Activated T-helper 1 cell treated with Interleukin-2 at 50 U/mL for 16 hours (primary cell): ENCODE measurements at places on chromosomes 7 and 10.

- DNase-seq: no peak
Observed at GRCh38 chr7:4162884-4163564, 519.1 kb upstream of the FOXK1 start.

GRCh38 chr10:16986082-16986405, 143.6 kb downstream of the CUBN start:
- DNase-seq: no peak

DNA sequence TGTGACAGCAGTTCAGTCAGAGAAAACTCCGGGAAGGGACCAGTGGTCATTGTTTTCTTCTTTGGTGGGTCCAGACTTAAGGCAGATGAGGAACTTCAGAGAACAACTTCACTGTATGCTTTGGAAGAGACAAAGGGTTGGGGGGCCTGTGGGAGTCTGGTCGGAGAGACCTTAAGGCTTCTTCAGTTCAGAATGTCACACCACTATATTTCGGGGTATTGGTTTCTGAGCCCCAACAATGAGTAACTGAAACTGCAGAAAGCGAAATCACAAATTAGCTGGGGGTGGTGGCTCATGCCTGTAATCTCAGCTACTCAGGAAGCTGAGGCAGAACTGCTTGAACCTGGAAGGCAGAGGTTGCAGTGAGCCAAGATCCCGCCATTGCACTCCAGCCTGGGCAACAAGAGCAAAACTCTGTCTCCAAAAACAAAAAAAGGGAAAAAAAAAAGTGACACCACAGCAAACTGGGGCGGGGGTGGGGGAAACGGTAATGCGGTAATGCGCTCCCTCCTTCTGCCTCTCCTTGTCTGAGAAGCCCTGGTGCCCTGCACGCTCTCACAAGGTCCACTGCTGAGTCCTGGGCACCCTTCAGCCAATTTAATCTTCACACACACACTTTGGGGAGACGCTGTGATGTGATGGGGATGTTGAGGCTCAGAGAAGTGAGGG, 2.2 kb upstream of the ADIRF start:
- no peak for DNase-seq

- DNase-seq: no peak
Observed at GRCh38 chr7:98372993-98373392, 27.9 kb downstream of the BAIAP2L1 start.

DNA sequence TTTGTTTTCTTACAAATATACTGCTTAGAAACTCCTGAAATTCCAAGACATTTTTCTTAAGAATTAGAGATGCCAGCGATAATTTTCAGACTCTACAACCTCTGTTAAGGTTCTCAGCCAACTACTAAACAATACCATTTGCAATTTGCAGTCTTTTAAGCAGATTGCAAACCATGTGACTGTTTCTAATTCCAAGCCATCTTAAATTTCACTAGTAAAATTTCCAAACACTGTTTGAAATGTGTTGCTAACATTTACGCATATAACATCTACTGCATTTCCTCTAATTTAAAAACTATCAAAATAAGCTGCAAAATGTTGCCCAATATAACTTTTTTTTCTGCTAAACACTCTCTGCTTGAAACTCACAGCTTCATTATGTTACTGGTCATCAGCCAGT, 56.0 kb upstream of the MACROH2A2 start:
- no peak for DNase-seq

GRCh38 chr7:1533547-1534329, 3.2 kb downstream of the MAFK start:
- DNase-seq: no peak

DNA sequence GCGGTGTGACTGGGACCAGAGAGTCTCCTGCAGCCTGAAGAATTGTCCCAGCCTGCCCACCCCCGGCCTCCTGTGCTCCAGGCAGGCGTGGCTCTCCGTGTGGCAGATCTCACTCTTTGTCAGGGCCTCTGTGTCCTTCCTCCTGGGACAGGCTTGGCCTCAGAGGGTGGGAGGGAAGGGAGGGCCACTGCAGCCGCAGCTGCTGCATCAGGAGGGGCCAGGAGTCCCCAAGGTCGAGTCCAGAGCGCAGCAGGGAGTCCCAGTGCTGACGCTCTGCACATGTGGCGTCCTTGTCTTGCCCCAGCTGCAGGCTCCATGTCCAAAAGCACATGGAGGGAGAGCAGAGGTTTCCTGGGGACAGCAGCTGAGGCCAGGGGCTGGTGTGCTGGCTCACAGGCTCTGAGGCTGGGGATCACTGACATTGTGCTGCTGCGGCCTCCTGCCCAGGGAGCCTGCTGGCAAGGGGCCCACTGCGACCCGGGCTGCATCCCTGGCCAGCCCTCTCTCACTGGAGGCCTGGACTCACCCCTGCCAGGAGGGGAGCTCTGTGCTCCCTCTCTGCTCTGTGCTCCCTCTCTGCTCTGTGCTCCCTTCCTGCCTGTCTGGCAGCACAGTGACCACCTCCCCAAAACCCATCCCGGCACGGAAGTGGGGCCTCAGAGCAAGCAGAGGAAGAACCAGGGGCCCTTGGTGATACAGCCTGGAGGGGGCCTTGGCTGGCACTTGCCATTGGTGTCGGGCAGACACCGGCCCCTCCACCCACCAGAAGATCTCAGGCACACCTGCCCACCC, 114.6 kb upstream of the RET start:
- no peak for DNase-seq

- no peak for DNase-seq
Observed at GRCh38 chr7:155529346-155529745, 17.0 kb downstream of the CNPY1 start.

GRCh38 chr7:32289651-32290414, 200.3 kb downstream of the LSM5 start:
- DNase-seq: no peak

- no peak for DNase-seq
Observed at GRCh38 chr7:134900166-134900982, 85.9 kb upstream of the AGBL3 start.

- DNase-seq: no peak
Observed at GRCh38 chr7:3888096-3888495, 587.0 kb downstream of the SDK1 start.

DNA sequence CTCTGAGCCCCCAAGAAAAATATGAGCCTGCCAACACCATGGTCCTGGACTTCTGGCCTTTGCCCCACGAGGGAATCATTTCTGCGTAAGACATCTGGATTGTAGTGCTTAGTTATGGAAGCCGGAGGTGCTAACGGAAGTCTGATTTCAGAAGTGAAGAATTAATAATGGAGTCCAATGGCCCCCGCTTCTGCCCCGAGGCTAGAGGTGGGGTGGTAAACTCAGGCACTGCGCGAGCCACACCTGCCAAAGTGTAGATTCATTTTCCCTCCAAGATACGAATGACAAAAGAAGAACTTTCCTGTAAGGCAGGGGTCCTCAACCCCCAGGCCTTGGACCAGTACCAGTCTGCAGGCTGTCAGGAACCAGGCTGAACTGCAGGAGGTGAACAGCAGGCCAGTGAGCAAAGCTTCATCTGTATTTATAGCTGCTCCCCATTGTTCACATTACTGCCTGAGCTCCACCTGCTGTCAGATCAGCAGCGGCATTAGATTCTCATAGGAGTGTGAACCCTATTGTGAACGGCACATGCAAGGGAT, 22.3 kb downstream of the CNPY1 start:
- no peak for DNase-seq

GRCh38 chr7:39430909-39431641, 135.1 kb upstream of the YAE1 start:
- no peak for DNase-seq

GRCh38 chr10:124224331-124225028, 131.1 kb upstream of the CHST15 start:
- DNase-seq: no peak

- DNase-seq: no peak
Observed at GRCh38 chr10:88899886-88900285, 19.8 kb downstream of the STAMBPL1 start.

- DNase-seq: no peak
Observed at GRCh38 chr10:124722798-124723783, 21.1 kb downstream of the FAM53B start.

GRCh38 chr10:51800121-51800520, 100.7 kb upstream of the CSTF2T start:
- DNase-seq: no peak

DNA sequence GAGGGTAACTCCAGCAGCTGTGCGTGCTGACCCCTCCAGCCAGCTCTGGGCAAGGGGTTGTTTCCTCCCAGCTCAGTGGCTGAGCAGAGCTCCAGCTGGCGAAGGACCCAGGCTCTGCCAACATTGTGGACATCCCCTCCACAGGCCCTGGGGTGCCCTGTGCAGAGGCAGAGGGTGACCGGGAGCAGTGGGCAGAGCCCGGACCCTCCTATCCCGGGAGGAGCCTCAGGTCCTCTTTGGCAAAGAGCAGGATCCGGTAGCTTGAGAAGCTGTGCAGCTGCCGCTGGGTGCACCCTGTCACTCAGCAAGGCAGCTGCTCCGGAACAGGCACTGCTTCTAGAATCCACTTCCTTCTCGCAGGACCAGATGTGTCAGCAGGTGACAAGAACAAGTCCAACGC, 175.9 kb downstream of the EBF3 start:
- DNase-seq: no peak

GRCh38 chr10:113625461-113626186, 38.2 kb downstream of the NRAP start:
- no peak for DNase-seq

DNA sequence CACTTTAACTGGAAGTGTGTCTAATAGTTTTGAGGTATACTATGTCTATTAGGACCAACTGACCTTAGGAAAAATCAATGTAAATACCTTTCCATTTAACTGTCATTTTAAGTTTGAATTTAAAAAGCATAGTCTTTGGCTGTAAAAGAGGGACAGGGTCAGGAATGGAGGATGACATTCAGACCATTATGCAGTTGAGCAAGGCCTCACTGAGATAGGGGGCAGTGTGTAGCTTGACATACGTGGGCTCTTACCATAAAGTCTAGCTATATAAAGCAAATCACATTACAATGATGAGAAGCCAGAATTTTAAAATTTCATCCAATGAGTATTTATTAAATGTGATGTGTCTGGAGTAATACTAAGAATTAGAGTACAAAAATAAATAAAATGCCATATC, 17.9 kb downstream of the PALS2 start:
- DNase-seq: no peak

- DNase-seq: no peak
Observed at GRCh38 chr7:132158841-132159240, 417.4 kb downstream of the PLXNA4 start.

DNA sequence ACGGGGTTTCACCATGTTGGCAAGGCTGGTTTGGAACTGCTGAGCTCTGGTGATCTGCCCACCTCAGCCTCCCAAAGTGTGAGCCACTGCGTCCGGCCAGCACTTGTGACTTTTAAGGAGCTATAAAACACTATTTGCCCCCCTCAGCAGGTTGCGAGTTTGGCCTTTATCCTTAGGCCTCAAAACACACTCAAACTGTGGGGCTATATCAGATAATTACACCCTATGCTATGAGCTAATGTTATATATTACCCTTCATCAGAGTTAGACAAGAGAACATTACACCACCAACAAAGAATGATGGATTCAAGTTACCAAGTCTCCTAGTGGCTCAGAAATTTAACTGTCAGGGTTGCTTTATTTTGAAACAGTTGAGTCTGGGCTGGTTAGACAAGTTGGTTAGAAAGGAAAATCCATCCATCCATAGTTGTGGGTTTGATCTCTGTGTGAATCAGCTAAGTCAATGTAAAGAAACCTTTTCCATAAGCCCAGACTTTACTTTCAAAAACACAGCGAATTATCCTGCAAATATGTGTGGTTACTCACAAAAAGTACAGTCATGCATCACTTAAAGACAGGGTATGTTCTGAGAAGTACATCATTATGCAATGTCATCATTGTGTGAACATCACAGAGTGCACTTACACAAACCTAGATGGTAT, 115.8 kb downstream of the SEMA3D start:
- DNase-seq: no peak

- no peak for DNase-seq
Observed at GRCh38 chr7:80772347-80772993, 134.0 kb downstream of the CD36 start.

- DNase-seq: no peak
Observed at GRCh38 chr7:95723583-95724180, 48.7 kb upstream of the DYNC1I1 start.

GRCh38 chr10:127984945-127985344, 78.0 kb downstream of the PTPRE start:
- DNase-seq: no peak

- DNase-seq: no peak
Observed at GRCh38 chr7:152847386-152847908, 87.9 kb downstream of the ACTR3B start.

GRCh38 chr10:91642831-91643692, 10.2 kb upstream of the PPP1R3C start:
- DNase-seq: no peak

- DNase-seq: no peak
Observed at GRCh38 chr7:12637819-12638592, 49.4 kb upstream of the ARL4A start.

- DNase-seq: no peak
Observed at GRCh38 chr7:116633131-116633988, 38.6 kb upstream of the MET start.

- DNase-seq: no peak
Observed at GRCh38 chr10:78742406-78742729, 326.4 kb upstream of the ZMIZ1 start.

- DNase-seq: no peak
Observed at GRCh38 chr7:83486536-83486935, 162.4 kb downstream of the SEMA3E start.

DNA sequence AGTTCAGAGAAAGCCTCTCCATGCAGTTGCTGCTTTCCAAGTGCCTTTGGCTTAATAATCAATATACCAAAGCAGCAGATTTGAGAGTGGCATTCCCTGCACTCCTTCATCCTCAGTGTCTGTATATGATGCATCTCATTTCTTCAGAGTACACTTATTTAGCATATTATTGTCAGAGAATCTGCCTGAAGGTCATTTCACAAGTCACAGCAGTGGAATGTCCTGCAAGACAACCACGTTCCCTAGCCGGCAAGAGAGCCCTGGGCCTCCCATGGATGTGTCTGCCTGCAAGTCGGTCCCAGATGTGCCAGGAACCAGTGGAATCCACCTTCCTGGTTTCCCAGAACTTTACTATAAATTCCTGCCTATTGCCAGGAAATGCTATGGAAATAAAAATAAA, 289.4 kb upstream of the IGFBP3 start:
- DNase-seq: no peak
